ENCODE measurements at places on chromosomes 16 and 17.

DNA sequence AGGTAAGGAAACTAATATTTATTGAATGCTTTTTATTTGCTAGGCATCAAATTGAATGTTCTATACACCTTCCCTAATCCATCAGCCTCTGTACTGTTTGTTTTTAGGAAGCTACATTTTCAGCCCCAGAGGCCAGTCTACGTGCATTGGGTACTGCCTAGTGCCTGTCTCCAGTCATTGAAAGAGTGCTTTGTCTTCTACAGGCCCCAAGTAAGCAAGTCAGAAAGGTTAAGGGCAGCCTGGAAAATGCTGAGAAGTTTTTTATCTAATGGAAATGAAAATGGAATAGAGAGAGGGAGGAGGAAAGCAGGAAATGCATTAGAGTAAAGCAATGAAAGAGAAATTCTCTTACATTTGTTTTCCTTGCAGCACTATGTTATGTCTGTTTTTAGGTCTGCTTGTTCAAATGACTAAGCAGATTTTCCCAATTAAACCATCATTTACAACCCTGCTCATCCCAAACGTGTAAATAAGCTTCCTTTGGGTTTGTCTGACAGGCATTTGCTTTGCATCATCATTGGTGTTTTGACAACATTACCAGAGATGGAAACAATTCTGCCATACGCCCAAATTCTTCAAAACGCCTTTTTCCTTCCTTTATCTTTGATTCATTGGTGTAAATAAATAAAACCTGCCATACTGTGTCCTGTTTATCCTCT lies 116.0 kb upstream of the GOT2 start:
- DNase-seq = no peak

GRCh38 chr16:19479302-19479721 lies 42.6 kb downstream of the GDE1 start:
- no peak for DNase-seq

DNA sequence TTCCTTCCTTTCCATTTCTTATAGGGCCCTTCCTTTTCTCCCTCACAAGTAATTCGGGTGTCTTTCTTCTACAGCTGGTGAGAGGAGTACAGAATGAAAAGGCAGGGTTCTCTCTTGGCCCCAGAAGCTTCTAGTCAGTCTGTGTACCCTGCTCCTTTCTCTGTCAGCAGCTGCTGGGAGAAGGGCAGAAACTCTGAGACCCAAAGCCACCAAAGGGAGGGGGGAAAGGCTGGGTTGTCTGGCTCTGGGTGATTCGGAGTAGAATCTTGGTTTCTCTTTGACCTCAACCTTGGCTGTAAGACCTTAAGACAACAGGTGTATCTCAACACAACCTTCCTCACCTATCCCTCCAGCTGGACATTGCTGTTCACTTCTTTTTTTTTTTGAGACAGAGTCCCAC lies 3.3 kb upstream of the NR1D1 start:
- no peak for DNase-seq

DNA sequence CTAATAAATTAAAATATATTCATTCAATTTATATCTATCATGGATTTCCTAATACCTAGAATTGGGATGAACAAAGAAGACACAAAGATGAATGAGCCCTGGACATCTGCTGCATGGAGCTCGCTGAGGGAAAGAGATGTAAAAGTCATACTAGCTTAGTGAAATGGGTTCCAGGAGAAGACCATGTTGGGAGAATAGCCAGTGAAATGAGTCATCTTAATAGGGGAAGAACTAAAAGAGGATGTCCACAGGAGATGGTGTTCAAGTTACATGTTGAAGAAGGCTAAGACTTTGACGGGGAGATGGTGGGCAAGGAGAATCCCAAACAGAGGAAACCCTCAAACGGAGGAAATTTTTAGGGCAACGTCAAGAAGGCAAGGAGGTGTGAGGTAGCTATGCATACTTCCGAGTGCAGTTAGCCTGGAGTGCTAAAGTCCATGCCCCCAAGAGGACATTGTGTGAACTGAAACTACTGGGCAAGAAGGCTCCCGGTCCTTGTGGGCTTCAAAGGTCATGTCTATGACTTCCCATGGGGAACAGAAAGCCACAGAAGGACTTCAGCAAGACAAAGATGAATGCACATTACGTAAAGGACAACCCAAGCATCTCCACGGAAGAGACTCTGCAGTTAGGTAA lies 220.5 kb upstream of the CDH11 start:
- no peak for DNase-seq

- DNase-seq = no peak
Observed at GRCh38 chr17:68288804-68289203, 2.1 kb downstream of the SLC16A6 start.

DNA sequence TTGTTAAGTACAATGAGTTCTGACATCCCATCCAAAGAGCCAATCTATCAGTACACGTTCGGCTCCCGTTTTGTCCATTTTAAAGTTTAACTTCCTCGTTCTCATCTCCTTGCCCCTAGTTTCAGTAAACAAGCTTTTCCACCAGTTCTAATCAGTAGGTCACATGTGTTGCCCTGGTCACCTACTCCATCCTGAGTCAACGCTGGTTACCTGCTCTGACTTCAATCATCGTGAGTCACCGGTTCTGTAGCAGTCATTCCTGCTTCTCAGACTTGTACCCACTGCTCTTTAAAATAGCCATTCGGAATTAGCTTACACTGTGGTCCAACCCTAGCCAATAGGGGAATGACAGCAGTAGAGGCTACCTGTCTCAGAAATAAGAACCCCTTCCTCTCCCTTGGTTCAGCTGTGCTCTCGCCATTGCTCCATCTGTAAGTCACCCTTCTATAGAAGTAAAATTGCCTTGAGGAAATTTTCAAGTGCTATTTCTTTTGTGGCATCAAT lies 191.0 kb downstream of the CPPED1 start:
- no peak for DNase-seq

DNA sequence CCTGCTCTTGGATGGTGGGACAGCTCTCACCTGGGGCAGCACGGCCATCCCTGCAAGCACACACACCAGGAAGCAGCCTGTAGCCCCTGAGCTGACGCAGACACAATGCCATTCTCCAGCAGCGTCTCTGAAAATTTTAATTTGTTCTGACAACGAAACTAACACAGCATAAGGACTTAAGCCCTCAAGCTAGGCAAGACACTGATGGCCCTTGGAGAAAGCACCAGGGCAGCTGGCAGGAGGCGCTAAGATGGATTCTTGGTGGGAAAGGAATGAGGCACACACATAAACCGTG lies 2.7 kb upstream of the LIMD2 start:
- no peak for DNase-seq

GRCh38 chr17:11564589-11565380 lies 33.5 kb upstream of the DNAH9 start:
- no peak for DNase-seq

GRCh38 chr17:18270046-18270931 lies 9.8 kb downstream of the MIEF2 start:
- DNase-seq = no peak

- DNase-seq = no peak
Observed at GRCh38 chr16:6146356-6146755, 1048.8 kb upstream of the EEF2KMT start.

- no peak for DNase-seq
Observed at GRCh38 chr16:24372824-24373223, 116.7 kb downstream of the CACNG3 start.

GRCh38 chr17:60134396-60135150 lies 15.2 kb upstream of the CA4 start:
- DNase-seq = no peak

GRCh38 chr17:78925662-78926555 lies 722 bp upstream of the TIMP2 start:
- peak; percentile 72 for DNase-seq

DNA sequence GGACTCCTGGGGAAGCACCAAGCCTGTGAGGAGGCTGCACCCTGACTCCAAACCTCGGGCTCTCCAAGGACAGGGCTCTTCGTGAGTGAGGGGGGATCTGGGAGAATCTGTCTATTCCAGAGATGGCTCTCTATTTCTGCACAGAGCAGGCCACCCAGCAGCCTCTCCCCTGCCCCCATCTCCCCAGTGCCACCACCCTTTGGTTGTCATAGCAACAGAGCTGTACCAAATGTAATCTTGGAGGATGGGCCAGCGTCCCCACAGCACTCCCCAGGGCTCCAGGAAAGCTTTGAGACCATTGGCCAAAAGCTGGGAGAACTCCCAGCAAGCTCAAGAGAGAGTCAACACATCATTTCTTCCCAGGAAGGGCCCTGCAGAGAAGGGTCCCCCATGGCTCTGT lies 49.3 kb downstream of the ABCC12 start:
- no peak for DNase-seq

GRCh38 chr17:63476854-63477479 lies at the start of gene ACE:
ACE (plus strand) TSS chr17:63477061; CDS start chr17:63477095, 34 bp downstream.
- DNase-seq = no peak

DNA sequence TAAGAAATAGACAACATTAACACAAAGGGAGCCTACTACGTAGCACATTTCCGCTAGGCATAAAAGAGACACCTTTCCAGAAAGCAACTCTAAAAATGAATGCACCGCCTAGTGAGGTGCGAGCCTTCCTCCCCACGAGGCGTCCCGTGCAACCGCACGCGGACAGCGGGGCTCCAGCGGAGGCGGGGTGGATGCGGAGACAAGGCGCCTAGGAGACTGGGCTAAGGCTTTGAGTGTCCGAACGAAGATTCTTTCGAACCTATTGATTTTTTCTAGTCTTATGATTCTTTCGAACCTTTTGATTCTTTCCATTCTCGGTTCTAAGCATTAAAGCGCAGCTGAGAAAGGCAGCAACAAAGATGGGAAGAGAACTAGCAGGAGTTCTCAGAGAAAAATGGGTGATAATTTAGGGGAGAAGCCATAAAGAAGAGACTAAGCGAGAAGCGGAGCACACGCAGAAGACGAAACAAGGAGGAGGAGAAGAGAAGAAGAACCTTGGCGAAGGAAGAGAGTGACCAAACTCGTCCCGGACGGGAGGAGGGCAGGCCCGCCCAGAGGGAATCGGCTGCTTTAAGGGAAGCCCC lies 394 bp upstream of the CPD start:
- DNase-seq = no peak

DNA sequence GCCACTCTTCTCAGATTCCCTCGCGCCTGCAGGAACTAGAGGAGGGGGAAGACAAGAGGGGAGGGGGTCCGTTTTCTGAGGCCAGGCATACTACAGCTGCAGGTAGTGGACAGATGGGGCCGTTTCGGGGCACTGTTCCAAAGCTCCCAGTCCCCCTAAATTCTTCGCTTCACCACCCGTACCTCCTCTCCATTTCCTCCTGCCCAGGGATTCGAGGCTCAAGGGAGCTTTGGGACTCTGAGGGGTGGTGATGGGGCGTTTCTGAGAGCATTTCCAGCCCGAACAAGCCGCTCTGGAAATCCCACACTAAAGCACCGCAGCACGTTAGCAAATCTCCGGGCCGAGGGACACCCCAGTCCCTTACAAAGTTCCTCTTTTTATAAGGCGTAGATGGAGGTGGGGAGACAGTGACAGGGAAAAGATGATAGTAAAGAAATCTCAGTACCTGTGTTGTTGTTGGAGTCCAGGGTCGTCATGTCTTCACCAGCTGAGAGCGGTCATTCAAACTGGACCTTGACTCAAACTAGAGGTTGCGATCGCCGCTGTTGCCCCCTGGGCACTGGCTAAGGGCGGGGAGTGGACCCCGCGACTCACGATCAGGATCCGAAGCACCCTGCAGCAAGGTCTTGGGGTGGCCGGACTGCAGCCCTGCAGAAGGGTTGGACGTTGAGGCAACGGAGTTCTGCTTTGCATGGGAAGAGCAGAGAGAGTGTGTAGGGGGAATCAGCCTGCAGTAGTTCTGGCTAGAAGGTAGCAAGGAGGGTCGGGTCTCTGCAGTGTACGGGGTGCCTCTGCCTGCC lies 570 bp downstream of the NR1D1 start:
- DNase-seq = no peak

DNA sequence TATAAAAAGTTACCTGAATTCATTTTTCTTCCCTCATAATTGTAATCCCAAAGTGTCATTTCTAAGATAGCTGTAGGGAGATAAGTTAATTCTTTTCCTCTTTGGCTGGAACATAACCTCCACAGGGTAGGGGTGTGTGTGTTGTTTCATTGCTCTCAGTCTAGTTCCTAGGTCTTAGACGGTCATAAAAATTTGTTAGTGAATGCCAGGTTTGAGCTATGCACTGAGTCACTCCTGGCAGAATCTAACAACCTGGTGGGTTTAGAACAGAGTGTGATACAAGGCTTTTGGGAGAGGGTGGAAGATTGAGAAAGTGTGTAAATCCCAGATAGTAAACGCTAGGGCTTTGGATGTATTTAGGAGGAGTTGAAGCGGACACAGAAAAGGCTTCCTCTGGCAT lies 894 bp upstream of the PHKG2 start:
- DNase-seq = no peak

- no peak for DNase-seq
Observed at GRCh38 chr17:3982113-3982512, 17.9 kb upstream of the ATP2A3 start.

- DNase-seq = no peak
Observed at GRCh38 chr17:37292429-37293139, 83.2 kb upstream of the C17orf78 start.
